ENCODE measurements at places on chromosomes 1 and 21.

- H3K4me3 ChIP-seq: no peak overlapping the region
- H3K4me1 ChIP-seq: peaks cover 18% of the 10 kb centered on the region
- peak overlapping the region; percentile 69 for H3K27ac ChIP-seq
- H3K36me3 ChIP-seq: peaks cover 97% of the 10 kb centered on the region
- no peaks in the 10 kb centered on the region for H3K27me3 ChIP-seq
Measured at GRCh38 chr1:220137019-220137786, 43.3 kb downstream of the IARS2 start.

DNA sequence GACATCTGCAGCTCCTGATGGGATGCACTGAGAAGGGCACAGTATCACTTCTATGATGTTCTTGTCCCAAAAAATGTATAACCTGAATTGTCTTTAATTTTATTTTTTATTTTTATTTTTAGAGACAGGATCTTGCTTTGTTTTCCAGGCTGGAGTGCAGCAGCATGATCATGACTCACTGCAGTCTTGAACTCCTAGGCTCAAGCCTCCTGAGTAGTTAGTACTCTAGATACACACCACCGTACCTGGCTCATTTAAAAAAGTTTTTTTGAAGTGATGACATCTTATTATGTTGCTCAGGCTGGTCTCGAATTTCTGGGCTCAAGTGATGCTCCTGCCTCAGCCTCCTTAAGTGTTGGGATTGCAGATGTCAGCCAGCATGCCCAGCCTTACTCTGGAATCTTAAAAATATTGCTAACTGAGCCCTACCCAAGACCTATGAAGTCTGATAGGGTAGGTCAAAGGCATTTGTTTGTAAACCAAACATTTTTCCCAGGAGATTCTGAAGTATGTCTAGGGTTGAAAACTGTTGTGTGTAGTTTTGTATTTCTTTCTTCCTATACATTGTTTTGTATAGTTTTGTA is 68.9 kb downstream of the ATF6 start:
- DNase-seq: no peak
- no peak overlapping the region for H3K27ac ChIP-seq
- no peaks in the 10 kb centered on the region for H3K27me3 ChIP-seq
- H3K36me3 ChIP-seq: no peaks in the 10 kb centered on the region
- no peak overlapping the region for H3K4me3 ChIP-seq
- no peaks in the 10 kb centered on the region for H3K4me1 ChIP-seq

- H3K27me3 ChIP-seq: no peaks in the 10 kb centered on the region
- no peak for DNase-seq
- H3K4me3 ChIP-seq: peak overlapping the region; percentile 91
- H3K4me1 ChIP-seq: peaks cover 13% of the 10 kb centered on the region
- H3K36me3 ChIP-seq: no peaks in the 10 kb centered on the region
Measured at GRCh38 chr1:247077876-247078257, 744 bp downstream of the ZNF670 start.

DNA sequence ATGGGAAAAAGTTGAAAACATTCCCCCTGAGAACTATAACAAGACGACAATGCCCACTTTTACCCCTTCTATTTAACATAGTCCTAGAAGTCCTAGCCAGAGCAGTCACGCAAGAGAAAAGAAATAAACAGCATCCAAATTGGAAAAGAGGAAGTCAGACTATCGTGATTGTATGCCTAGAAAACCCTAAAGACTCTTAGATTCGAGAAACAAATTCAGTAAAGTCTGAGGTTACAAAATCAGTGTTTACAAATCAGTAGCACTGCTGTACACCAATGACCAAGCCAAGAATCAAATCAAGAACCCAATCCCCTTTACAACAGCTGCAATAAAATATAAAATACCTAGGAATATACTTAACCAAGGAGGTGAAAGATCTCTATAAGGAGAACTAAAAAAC is 72.4 kb downstream of the POU2F1 start:
- no peaks in the 10 kb centered on the region for H3K27me3 ChIP-seq
- no peak overlapping the region for H3K4me3 ChIP-seq
- no peak for DNase-seq
- H3K27ac ChIP-seq: no peak overlapping the region
- no peaks in the 10 kb centered on the region for H3K36me3 ChIP-seq

- no peak overlapping the region for H3K27ac ChIP-seq
- no peak for DNase-seq
- H3K4me3 ChIP-seq: no peak overlapping the region
- H3K27me3 ChIP-seq: no peaks in the 10 kb centered on the region
- peaks cover 6% of the 10 kb centered on the region for H3K36me3 ChIP-seq
- peaks cover 6% of the 10 kb centered on the region for H3K4me1 ChIP-seq
Measured at GRCh38 chr1:167997037-167997575, 60.2 kb upstream of the MPC2 start.

GRCh38 chr1:231557411-231557810 is 28.9 kb downstream of the TSNAX start:
- peaks cover 43% of the 10 kb centered on the region for H3K36me3 ChIP-seq
- H3K27me3 ChIP-seq: no peaks in the 10 kb centered on the region
- H3K4me1 ChIP-seq: peaks cover 4% of the 10 kb centered on the region
- no peak overlapping the region for H3K27ac ChIP-seq

GRCh38 chr21:30942192-30942591 is 60.8 kb upstream of the KRTAP11-1 start:
- H3K27ac ChIP-seq: no peak overlapping the region
- H3K4me1 ChIP-seq: no peaks in the 10 kb centered on the region
- H3K4me3 ChIP-seq: no peak overlapping the region
- no peaks in the 10 kb centered on the region for H3K27me3 ChIP-seq
- no peaks in the 10 kb centered on the region for H3K36me3 ChIP-seq

GRCh38 chr1:65309304-65310077 is at the start of gene DNAJC6:
TSS of gene DNAJC6 (plus strand) at chr1:65309543. CDS start at chr1:65309746, 203 bp downstream.
- DNase-seq: peak; percentile 73
- peaks cover 10% of the 10 kb centered on the region for H3K4me1 ChIP-seq
- peak within 1 kb of the TSS; percentile 54 for H3K4me3 ChIP-seq

DNA sequence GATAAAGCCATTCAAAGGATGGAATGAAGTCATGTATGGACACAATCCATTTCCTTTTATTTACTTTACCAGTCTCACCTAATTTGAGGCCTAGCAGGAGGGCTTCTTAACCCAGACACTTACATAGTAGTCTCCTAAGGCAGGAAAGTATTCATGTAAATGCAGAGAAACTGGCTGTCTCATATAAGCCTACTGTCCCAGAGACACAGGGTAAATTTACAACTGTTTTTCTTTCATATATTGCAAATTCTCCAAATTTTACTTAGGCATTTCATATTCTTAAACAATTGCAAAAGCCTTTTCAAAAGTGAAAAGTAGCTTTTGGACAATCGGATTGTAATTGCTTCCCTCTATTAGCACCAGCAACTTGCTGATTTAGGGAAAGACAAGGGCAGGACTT is 29.9 kb downstream of the SPAG17 start:
- H3K4me3 ChIP-seq: no peak overlapping the region
- no peak for DNase-seq
- no peaks in the 10 kb centered on the region for H3K36me3 ChIP-seq
- no peak overlapping the region for H3K27ac ChIP-seq
- H3K27me3 ChIP-seq: no peaks in the 10 kb centered on the region

DNA sequence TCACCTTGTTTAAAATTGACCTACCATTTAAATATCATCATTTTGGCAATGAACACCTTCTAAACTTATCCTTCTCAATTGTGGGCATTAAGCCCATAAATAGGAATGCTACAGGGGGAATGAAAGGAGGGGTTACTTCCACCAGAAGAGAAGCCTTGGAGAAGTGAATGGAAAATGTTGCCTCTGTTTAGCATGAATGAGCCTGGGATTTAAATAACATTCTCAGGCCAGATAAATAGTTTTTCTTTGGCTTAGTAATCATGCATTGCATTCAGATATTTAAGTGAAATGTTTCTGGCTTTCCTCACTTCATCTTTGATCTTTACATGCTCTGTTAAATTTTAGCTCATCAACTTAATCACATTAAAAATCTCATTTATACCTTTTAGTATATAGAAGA is 284.3 kb upstream of the FMN2 start:
- peaks cover 8% of the 10 kb centered on the region for H3K27me3 ChIP-seq
- no peak overlapping the region for H3K27ac ChIP-seq
- H3K36me3 ChIP-seq: no peaks in the 10 kb centered on the region
- no peak for DNase-seq

DNA sequence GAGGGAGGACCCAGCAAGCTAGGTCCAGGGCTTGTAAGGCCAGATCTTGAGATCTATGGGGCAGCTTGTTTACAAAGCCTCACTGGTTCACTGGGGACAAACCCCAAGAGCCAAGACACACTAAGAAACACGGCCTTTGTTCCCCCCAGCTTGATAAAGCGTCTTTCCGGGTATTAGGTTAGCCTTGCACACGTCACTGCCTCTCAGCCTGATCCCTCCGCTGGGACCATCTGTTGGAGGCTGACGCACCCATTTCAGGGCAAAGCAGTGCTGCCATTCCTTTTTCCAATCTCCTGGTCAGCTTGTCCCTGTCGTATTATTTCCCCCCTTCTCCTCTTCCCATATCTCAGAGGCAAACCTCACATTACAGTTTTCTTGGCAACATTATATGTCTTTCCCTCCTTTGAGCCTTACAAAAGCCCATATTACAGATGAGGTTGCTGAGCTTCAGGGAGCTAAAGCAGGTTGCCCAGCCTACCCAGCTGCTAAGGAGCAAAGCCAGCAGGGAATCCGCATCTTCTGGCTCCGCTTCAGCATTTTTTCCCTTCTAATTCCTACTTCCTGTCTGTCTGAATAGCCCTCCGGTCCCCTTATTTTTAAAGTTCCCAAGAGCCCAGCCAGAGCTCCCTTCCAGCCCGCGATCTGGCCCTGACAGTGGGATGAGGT is 4.1 kb downstream of the HEYL start:
- H3K27me3 ChIP-seq: peaks cover 30% of the 10 kb centered on the region
- peak overlapping the region; percentile 74 for H3K4me3 ChIP-seq
- peak; percentile 69 for DNase-seq
- peak overlapping the region; percentile 92 for H3K27ac ChIP-seq
- H3K4me1 ChIP-seq: peaks cover 52% of the 10 kb centered on the region

- no peaks in the 10 kb centered on the region for H3K27me3 ChIP-seq
- no peak for DNase-seq
- no peaks in the 10 kb centered on the region for H3K36me3 ChIP-seq
- no peak overlapping the region for H3K27ac ChIP-seq
- H3K4me1 ChIP-seq: peaks cover 16% of the 10 kb centered on the region
Measured at GRCh38 chr1:178686407-178686806, 38.6 kb upstream of the RALGPS2 start.

GRCh38 chr1:87428883-87429282 is 100.2 kb downstream of the LMO4 start:
- no peak overlapping the region for H3K27ac ChIP-seq
- H3K36me3 ChIP-seq: no peaks in the 10 kb centered on the region
- peaks cover 19% of the 10 kb centered on the region for H3K4me1 ChIP-seq
- no peaks in the 10 kb centered on the region for H3K27me3 ChIP-seq

- H3K36me3 ChIP-seq: no peaks in the 10 kb centered on the region
- peaks cover 4% of the 10 kb centered on the region for H3K4me1 ChIP-seq
- DNase-seq: no peak
- H3K4me3 ChIP-seq: no peak overlapping the region
- no peaks in the 10 kb centered on the region for H3K27me3 ChIP-seq
- H3K27ac ChIP-seq: no peak overlapping the region
Measured at GRCh38 chr1:58734630-58735029, 34.8 kb upstream of the MYSM1 start.

- DNase-seq: no peak
- no peaks in the 10 kb centered on the region for H3K36me3 ChIP-seq
- H3K4me3 ChIP-seq: no peak overlapping the region
- H3K27ac ChIP-seq: no peak overlapping the region
- H3K4me1 ChIP-seq: peaks cover 20% of the 10 kb centered on the region
- no peaks in the 10 kb centered on the region for H3K27me3 ChIP-seq
Measured at GRCh38 chr1:231550448-231550781, 21.9 kb downstream of the TSNAX start.

DNA sequence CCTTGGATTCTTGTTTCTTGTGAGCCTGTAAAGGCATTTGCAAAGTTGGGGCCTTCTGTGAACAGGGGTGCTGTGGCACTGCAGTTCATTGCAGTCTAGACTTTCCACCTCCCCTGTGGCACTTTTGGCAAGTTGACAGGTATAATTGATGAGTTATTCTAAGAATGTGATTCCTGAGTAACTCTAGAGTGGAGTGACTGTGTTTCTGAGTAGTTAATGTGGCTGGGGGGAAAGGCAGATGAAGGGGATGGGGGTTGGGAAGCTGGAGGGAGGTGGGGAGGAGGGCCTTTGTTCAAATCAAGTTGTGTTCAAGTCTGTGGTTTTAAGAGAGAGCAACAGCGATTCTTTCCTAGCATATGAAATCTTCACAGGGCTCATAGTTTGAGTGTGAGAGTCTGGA is 32.9 kb downstream of the PBX1 start:
- H3K27me3 ChIP-seq: no peaks in the 10 kb centered on the region
- DNase-seq: no peak
- no peak overlapping the region for H3K27ac ChIP-seq
- no peaks in the 10 kb centered on the region for H3K36me3 ChIP-seq
- no peak overlapping the region for H3K4me3 ChIP-seq
- H3K4me1 ChIP-seq: peaks cover 36% of the 10 kb centered on the region

DNA sequence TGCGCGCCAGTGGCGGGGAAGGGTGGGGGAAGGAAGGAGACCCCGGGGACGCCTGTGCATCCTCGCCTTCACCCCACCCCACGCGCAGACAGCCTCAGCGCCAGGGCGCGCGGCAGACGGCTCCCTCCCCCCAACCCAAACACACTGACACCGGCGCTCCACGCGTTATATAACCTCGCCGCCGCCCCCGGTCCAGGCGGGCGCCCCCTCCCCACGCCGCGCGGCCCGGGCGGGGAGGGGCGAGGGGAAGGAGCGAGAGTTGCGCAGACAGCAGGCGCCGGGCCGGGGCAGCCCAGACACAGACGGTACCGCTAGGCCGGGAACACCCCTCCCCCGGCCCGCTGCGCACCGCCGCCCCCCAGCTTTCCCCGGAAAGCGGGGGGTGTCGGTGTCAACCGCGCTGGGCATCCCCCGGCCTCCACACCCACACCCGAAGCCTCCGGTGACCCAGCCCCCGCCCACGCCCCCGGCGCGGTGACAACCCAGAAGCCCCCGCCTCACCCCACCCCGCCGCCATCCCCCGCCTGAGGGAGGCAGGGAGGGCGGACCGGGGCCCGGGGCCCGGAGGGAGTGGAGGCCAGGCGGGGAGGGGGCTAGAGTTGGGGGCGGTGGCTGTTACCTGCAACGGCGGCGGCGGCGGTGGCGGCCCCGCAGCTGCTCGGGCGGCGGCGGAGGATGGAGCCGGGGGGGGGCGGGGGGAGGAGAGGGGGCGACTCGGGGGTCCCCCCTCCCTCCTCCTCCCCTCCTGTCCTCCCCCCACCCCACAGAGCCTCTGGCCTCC is 432 bp downstream of the AKT3 start:
- H3K36me3 ChIP-seq: no peaks in the 10 kb centered on the region
- peaks cover 9% of the 10 kb centered on the region for H3K4me1 ChIP-seq
- peak overlapping the region; percentile 90 for H3K4me3 ChIP-seq
- peaks cover 15% of the 10 kb centered on the region for H3K27me3 ChIP-seq
- DNase-seq: peak; percentile 47

DNA sequence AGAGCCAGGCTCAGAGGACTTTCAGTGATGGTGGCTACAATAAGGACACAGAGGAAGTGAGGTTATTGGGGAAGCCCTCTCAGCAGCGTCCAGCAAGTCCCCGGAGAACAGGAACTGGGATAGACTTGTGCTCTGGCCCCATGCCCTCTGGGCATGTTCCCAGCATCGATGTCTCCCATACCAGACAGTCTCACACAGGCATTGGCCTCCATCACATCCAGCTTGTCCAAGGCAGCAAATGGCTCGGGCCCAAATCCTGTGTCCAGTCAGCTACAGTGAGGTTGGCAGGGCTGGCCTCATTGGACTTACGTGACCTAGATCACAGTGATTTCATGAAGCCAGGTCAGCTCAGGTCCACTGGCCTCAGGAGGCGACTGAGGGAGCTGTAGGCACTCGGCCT is 19.6 kb upstream of the TMEM54 start:
- peaks cover 23% of the 10 kb centered on the region for H3K4me1 ChIP-seq
- H3K27ac ChIP-seq: no peak overlapping the region
- no peak overlapping the region for H3K4me3 ChIP-seq
- DNase-seq: peak; percentile 71
